GM18507 (cell line): ENCODE measurements at places on chromosomes 16 and 17.

GRCh38 chr17:82871056-82871775 lies 31.4 kb upstream of the ZNF750 start:
- DNase-seq: peak; percentile 62

GRCh38 chr17:33802349-33803198 lies 452.5 kb upstream of the CCL2 start:
- DNase-seq: no peak

- DNase-seq: no peak
Measured at GRCh38 chr17:42485680-42486079, 27.0 kb downstream of the ATP6V0A1 start.

DNA sequence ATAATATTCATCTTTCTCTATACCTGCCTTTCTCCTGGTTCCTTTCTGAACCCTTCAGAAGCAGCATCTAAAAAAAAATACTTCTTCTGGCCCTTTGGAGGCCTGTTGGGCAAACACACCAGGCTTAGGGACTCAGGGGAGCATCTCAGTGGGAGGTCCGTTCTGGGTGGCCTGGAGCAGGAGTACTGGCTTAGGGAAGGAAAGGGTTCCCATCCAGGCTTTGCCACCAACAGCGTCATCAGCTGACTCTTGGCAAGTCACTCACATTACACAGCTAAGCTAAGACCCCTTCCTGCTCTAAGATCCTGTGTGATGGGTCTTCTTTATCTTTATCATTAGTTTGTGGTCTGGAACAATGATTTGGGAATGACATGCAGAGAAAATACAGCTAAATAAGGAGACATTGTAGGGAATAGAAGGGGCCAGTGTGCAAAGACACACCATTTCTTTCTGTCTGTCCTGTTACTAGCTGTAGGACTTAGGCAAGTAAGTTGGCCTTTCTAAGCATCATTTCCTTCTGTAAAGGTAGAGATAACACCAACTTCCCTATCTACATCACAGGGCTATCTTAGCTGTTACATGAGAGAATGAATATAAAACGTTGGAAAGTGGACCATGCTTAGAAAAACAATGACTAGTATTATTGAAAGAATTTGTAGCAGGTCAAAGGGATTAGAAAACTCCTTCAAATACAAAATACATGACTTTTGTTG lies 9.9 kb downstream of the PCTP start:
- DNase-seq: no peak

- no peak for DNase-seq
Measured at GRCh38 chr17:75384751-75385150, 20.7 kb downstream of the GRB2 start.

DNA sequence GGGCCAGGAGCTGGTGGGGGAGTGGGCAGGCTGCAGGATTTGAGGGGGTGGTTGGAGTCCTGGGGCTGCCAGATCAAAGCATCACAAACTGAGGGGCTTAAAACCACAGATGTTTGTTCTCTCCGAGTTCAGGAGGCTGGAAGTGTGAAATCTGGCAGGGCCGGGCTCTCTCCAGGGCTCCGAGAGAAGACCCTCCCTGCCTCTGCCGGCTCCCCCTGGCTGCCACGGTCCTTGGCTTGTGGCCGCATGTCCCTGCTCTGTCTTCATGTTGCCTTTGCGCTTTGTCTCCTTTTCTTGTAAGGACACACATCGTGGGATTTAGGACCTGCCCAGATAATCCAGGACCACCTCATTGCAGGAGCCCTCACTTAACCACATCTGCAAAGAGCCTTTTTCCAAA lies 139.8 kb upstream of the GSE1 start:
- DNase-seq: no peak

- no peak for DNase-seq
Measured at GRCh38 chr17:66675273-66675990, 159.5 kb upstream of the CACNG5 start.

- no peak for DNase-seq
Measured at GRCh38 chr16:11309895-11310633, 28.9 kb upstream of the PRM1 start.

GRCh38 chr16:64470916-64471315 lies 650.9 kb downstream of the CDH11 start:
- DNase-seq: no peak

GRCh38 chr16:86335266-86336172 lies 174.8 kb upstream of the FOXF1 start:
- DNase-seq: no peak

DNA sequence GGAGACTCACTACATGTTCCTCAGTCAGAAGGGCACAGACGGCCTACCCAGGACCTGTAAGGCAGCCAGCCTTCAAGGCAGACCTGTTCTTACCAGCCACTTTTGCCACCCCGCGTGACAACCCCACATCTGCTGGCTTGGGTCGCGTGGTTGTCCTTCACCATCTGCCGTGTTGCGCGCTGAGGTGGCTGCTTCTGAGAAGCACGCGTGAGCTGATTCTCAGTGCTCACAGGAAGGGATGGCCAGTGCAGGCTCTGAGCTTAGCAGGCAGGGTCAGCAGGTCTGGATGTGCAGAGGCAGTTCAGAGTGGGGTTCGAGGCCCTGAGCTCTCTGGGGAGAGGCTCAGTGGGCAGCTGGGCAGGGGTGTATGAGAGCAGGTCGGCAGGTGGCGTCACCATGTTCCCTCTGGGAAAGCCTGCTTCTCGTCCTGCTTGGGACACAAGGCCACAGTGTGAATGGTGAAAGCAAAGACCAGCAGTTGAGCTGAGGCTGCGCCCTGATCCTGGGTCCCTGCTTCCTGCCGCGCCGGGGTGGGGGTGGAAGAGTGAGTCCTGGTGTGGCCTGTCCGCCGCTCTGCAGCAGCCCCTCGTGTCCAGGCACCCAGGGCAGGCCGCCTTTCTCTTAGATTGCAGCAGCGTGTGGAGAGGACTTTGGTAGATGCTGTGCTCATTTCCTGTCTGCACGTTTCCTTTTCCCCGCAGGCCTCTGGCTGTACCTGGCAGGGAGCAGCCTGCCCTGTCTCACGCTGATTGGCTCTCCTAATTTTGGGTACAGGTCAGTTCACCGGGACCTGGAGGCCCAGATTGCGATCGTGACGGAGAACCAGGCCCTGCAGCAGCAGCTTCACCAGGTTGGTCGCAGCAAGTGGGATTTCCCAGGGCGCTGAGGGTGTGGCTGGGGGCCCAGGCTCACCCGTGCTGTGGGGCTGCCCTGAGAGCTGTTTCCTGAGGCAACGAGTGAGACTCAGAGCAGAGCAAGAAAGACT lies 36.0 kb downstream of the PGS1 start:
- no peak for DNase-seq

DNA sequence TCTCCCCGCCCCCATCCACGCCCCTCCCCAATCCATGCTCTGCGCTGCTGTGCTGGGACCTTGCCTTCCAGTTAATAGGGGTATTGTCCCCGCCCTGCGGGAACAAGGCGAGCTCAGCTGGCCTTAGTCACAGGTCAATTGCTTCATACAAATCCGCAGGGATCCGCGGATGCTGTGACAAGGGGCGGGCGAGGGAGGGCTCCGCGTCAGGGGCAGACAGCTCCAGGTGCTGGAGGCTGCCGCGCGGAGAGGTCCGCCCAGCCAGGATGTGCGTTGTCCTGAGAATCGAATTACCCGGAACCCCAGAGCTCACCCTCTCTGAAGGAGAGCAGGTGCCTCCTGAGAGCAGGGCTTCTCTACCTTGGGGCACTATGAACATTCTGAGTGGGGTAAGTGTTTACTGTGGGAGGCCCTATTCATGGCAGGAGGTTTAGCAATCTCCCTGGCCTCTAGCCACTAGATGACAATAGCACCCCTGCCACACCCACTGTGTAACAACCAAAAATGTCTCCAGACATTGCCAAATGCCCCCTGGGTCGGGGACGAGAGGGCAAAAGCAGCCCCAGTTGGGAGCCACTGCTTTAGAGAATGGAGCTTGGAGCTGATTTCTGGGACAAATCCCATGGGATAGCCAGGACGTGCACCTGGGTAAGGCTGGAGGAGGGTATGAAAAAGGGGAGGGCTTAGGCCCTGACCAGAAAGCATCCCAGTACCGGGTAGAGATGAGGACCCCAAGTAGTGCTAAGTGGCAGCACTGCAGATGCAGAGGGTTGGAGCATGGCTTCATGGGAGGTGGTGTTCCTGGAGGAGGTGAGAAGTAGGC lies 138.2 kb downstream of the CYLD start:
- DNase-seq: no peak

GRCh38 chr16:74200921-74201320 lies 95.7 kb upstream of the PSMD7 start:
- no peak for DNase-seq

DNA sequence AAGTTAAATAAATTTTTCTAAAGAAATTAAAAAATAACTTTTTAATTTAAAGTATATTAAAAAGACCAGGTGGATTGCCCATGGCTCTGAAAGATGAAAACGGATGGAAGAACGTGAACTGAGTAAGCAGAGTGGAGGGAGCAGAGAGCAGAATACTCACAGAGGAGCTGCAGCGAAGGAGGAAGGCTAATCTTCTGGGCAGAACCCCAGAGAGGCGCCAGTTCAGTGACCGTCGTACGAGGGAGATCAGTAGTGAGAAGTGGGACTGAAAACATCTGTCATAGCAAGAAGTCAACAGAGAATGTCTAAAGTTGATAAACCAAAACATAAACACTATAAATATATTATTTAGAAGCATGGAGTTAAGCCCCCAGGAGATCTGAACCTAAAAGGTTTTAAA lies 34.9 kb downstream of the UBE2G1 start:
- DNase-seq: no peak
